Activated CD8-positive, alpha-beta T cell treated with anti-CD3 and anti-CD28 coated beads for 36 hours (primary cell): ENCODE measurements at places on chromosomes 1 and 21. TPM values are rescaled to one million over a fixed set of nuclear protein-coding genes. Genes with fewer than 3 reads are reported as not detected.

DNA sequence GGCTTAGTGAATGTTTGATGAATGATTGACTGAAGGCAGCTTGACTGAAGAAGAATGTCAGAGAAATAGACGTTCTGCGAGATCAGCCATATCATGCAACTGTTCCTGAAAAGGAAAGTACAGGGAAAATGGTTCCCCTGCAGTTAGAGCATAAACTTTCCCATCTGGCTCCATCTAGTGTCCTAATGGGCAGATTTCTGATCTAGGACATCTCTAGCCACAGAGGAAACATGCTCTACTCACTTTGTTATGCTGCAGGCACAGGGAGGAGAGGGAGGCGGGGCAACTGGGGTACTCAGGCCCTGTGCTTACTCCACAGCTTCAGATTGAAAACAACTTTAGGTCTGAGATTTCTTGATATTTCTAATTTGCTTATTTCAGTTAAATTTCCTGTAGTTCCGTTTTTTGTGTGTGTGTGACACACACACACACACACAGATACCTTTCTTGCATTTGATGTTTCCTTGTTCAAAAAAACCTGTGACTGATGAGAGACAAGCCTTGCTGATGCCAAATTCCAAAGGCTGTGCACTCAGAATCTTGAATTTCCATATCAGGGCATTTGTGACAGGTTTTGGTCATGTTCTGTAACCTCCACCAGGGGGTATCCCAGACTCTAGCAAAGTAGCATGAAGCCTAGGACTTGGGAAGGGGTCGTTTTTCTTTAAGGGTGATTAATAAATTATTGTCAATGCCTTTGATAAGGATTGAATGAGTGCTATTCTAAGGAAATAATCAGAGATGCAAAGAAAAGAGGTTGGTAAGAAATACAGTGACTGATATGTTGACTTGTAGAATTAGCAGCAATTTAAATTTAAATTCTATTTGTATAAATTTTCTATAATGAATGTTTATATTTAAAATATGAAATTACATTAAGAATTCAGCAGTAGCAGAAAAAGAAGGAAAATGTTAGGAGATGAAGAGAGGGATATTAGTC, 139.7 kb upstream of the BEND5 start:
- no peaks in the 10 kb centered on the region for H3K36me3 ChIP-seq
- no peaks in the 10 kb centered on the region for H3K4me1 ChIP-seq
- H3K27me3 ChIP-seq = peaks cover 2% of the 10 kb centered on the region
- H3K4me3 ChIP-seq = no peak overlapping the region
- peak; percentile 4 for DNase-seq

GRCh38 chr1:173868266-173869020, at the start of gene ZBTB37:
Gene ZBTB37 (plus strand): TSS chr1:173868380. CDS start chr1:173870226, 1,846 bp downstream.
- H3K4me1 ChIP-seq = peaks cover 56% of the 10 kb centered on the region
- DNase-seq = peak; percentile 97
- H3K4me3 ChIP-seq = peak within 1 kb of the TSS; percentile 95
- H3K36me3 ChIP-seq = peaks cover 62% of the 10 kb centered on the region
- no peaks in the 10 kb centered on the region for H3K27me3 ChIP-seq
- H3K27ac ChIP-seq = peak within 1 kb of the TSS; percentile 97

GRCh38 chr1:71641903-71642302, 561.1 kb upstream of the ZRANB2 start:
- DNase-seq = no peak
- no peak overlapping the region for H3K4me3 ChIP-seq
- H3K4me1 ChIP-seq = no peaks in the 10 kb centered on the region
- no peaks in the 10 kb centered on the region for H3K27me3 ChIP-seq
- no peak overlapping the region for H3K27ac ChIP-seq

DNA sequence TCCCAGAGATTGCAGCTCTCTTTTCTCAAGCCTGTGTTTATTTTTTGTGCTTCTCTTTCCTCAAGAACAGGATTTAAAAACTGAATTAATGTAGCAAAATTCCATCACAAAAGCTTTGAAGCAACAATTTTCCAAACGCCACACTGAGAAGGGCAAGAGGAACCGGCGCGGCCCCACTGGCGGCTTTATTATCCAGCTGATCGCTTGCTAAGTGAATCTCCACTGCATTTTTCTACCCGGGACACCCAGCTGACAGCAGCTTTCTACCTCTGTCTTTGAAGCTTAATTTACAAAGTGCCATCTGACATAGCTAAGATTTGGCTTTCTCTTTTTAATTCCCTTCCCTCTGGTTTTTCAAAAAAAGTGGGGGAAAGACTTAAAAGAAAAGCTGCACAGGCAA, 369.3 kb upstream of the C1orf174 start:
- H3K27me3 ChIP-seq = no peaks in the 10 kb centered on the region
- no peak overlapping the region for H3K27ac ChIP-seq
- H3K4me3 ChIP-seq = no peak overlapping the region
- no peaks in the 10 kb centered on the region for H3K36me3 ChIP-seq

- no peak for DNase-seq
- no peak overlapping the region for H3K27ac ChIP-seq
- no peak overlapping the region for H3K4me3 ChIP-seq
- H3K4me1 ChIP-seq = no peaks in the 10 kb centered on the region
- peaks cover 5% of the 10 kb centered on the region for H3K27me3 ChIP-seq
- no peaks in the 10 kb centered on the region for H3K36me3 ChIP-seq
Observed at GRCh38 chr1:21499283-21499950, 9.8 kb upstream of the ALPL start.

GRCh38 chr21:31254131-31254530, 89.9 kb downstream of the TIAM1 start:
- H3K27ac ChIP-seq = no peak overlapping the region
- no peaks in the 10 kb centered on the region for H3K4me1 ChIP-seq
- peaks cover 6% of the 10 kb centered on the region for H3K36me3 ChIP-seq
- no peak for DNase-seq
- H3K27me3 ChIP-seq = no peaks in the 10 kb centered on the region

GRCh38 chr1:219081943-219082925, 91.4 kb upstream of the LYPLAL1 start:
- no peak overlapping the region for H3K27ac ChIP-seq
- H3K4me1 ChIP-seq = no peaks in the 10 kb centered on the region
- H3K36me3 ChIP-seq = no peaks in the 10 kb centered on the region
- H3K4me3 ChIP-seq = no peak overlapping the region
- DNase-seq = no peak

DNA sequence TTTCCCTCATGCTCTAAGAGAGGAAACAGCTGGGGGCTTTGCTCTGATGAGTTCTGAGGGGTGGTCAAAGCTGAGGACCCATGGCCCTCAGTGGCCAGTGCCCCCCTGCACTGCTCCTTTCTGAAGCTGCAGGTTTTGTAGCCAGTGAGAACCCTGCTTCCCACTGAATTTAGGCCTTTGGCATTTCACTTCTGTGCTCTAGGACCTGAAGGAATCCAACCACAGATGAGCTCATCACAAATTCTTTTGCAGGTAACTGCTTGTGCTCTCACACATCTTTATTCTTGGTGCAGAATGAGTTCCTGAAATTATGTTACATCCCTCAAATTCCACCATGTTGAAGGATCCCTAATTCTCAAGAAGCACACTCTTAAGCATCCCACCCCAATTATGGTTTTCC, 248.7 kb upstream of the IRF2BP2 start:
- H3K27me3 ChIP-seq = no peaks in the 10 kb centered on the region
- no peaks in the 10 kb centered on the region for H3K36me3 ChIP-seq
- no peak overlapping the region for H3K4me3 ChIP-seq
- DNase-seq = no peak

DNA sequence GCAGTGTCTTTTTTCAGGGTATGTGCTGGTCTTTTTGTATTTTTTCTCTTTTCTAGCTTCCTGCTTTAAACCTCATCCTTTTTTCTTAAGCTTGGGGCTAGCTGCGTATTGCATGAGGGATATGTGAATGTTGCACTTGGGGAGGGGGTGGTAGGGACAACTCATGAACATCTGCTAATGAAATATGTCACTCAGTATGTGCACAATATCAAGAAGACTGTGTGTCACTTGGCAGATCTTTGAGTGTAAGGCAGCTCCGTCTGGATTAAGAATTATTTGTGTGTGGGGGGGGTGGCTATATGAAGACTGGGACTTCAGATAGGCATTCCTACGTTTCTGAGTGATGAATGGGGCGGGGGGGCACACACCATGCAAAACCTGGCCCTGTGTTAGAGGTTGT, 170.4 kb upstream of the CACNA1E start:
- peaks cover 13% of the 10 kb centered on the region for H3K4me1 ChIP-seq
- H3K27me3 ChIP-seq = peaks cover 34% of the 10 kb centered on the region
- H3K36me3 ChIP-seq = no peaks in the 10 kb centered on the region
- H3K27ac ChIP-seq = no peak overlapping the region

GRCh38 chr1:175841738-175842187, 98.4 kb upstream of the TNR start:
- H3K4me1 ChIP-seq = no peaks in the 10 kb centered on the region
- peaks cover 17% of the 10 kb centered on the region for H3K27me3 ChIP-seq
- H3K4me3 ChIP-seq = no peak overlapping the region
- no peaks in the 10 kb centered on the region for H3K36me3 ChIP-seq

- peaks cover 20% of the 10 kb centered on the region for H3K4me1 ChIP-seq
- DNase-seq = no peak
- H3K27ac ChIP-seq = no peak overlapping the region
- peaks cover 25% of the 10 kb centered on the region for H3K27me3 ChIP-seq
Observed at GRCh38 chr1:72283022-72283306, 625 bp upstream of the NEGR1 start.

- DNase-seq = no peak
- H3K27ac ChIP-seq = no peak overlapping the region
- H3K4me1 ChIP-seq = no peaks in the 10 kb centered on the region
- no peaks in the 10 kb centered on the region for H3K36me3 ChIP-seq
Observed at GRCh38 chr21:24367936-24368335, 1239.3 kb downstream of the MRPL39 start.

DNA sequence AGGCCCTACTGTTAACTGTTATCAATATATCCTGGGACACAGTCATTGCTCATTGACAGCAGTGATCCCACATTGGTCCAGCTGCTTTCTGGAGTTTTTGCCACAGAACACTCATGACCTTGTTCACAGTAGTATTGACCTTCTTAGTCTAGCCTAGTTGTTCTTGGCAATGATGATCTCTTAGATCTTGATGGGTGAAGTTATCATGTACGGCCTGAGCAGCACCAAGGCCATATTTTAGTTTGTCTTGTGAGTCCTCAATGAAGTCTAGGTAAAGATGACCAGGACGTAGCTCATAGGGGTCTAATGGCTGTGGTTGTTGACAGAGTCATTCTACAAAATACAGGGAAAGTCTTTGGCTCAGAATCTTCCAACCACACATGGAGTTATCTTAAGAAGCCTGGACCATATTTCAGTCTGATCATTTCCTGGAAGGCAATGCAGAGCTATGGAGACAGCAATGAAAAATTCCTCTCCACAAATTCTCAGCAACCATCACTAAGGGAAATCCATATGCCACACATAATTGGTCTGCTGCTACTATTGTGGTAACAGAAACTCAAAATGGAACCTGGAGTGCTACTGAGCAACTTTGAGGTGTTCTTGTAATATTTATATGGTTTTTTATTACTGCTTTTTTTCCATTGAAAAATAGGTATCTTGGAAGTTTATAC, 279.6 kb downstream of the GRIK1 start:
- H3K4me1 ChIP-seq = peaks cover 20% of the 10 kb centered on the region
- peaks cover 7% of the 10 kb centered on the region for H3K36me3 ChIP-seq
- H3K27me3 ChIP-seq = peaks cover 11% of the 10 kb centered on the region
- DNase-seq = no peak

DNA sequence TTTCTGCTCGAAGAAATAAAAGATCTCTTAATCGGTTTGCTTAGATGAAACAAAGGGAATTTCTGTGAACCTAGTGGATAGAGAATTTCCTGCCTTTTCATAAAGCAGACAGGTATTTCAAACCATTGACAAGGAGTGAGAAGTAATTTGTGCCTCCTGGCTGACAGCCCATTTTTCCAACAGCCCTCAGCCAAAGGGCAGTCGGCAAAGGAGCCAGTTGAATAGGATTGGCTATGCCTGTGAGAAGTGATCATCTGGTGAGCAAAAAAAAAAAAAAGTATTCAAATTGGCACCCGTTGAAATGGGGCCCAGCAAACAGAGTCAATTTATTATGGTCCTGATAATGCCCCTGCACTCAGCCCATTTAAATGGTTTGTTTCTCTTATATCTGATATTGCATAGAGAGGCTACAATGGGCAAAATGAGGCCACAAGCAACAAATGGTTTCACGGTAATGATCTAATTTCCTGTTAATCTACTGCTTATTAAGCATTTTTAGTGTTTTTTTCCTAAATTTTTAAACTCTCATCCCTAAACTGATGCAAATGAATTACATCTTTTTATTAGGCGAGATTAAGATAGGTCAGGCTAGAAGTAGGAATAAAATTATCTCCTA, 477.5 kb downstream of the NUF2 start:
- DNase-seq = no peak
- H3K27me3 ChIP-seq = no peaks in the 10 kb centered on the region
- no peak overlapping the region for H3K4me3 ChIP-seq
- H3K4me1 ChIP-seq = no peaks in the 10 kb centered on the region

GRCh38 chr1:27528818-27529703, 39.1 kb upstream of the WASF2 start:
- DNase-seq = no peak
- no peaks in the 10 kb centered on the region for H3K27me3 ChIP-seq
- H3K4me1 ChIP-seq = peaks cover 46% of the 10 kb centered on the region
- H3K27ac ChIP-seq = no peak overlapping the region
- peak overlapping the region; percentile 64 for H3K4me3 ChIP-seq
- H3K36me3 ChIP-seq = peaks cover 21% of the 10 kb centered on the region

DNA sequence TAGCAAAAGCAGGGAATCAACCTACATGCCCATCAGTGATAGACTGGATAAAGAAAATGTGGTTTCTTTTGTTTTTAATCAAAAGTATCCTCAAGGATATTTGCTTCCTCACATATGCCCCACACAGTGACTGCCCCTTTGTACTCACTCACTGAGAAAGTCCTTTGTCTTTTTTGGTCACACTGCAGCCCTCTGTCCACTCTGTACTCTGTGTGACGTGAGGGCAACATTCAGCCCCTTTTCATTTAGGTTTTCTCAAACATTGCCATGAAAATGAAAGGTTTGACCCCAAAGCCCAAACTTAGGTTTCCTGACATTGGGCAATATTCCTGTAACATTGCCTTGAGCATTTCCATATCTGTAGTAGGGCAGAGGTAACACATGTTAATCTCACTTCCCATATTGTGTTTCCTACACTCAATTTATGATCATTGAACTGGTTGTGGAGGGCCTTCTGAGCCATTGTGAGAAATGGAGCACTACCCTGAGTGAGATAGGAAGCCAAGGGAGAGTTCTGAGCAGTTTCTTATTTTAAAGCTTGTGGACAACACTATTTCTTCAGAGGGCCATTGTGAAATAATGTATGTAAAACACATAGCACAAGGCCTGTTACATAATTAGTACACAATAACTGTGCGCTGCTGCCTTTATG, 501.9 kb upstream of the C1orf87 start:
- H3K4me1 ChIP-seq = no peaks in the 10 kb centered on the region
- no peak overlapping the region for H3K27ac ChIP-seq
- no peaks in the 10 kb centered on the region for H3K27me3 ChIP-seq
- no peak for DNase-seq

The SDC3 gene
- 0.04 TPM for total RNA-seq

The LCE1B gene
- not detected for total RNA-seq

The SLC5A9 gene
- total RNA-seq = not detected

The OR2T3 gene
- total RNA-seq = not detected

The WNT3A gene
- total RNA-seq = not detected
